NT2/D1 (cell line): ENCODE measurements at places on chromosomes 11 and 22.

DNA sequence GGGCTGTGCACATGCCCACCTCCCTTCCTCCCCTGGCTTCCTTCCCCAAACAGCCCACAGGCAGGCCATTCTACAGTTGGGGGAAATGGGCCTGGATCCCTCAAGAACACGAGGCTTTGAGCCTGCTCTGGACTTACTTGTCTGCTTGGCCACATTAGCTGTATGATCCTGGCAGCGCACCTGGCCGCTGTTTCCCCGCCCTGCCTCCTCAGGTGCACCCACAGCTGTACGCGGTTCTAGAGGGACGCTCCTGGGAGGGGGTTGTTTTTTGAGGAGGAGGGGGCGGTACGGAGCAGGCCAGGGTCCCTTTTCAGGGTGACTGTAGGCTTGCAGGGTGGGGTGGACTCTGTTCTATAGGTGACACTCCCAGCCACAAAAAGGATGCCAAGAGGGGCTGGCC is 11.5 kb upstream of the SUN2 start:
- DNase-seq = no peak

GRCh38 chr11:10487002-10487647 is 32.1 kb downstream of the AMPD3 start:
- no peak for DNase-seq

GRCh38 chr22:49322231-49322630 is 505.4 kb downstream of the BRD1 start:
- no peak for DNase-seq

DNA sequence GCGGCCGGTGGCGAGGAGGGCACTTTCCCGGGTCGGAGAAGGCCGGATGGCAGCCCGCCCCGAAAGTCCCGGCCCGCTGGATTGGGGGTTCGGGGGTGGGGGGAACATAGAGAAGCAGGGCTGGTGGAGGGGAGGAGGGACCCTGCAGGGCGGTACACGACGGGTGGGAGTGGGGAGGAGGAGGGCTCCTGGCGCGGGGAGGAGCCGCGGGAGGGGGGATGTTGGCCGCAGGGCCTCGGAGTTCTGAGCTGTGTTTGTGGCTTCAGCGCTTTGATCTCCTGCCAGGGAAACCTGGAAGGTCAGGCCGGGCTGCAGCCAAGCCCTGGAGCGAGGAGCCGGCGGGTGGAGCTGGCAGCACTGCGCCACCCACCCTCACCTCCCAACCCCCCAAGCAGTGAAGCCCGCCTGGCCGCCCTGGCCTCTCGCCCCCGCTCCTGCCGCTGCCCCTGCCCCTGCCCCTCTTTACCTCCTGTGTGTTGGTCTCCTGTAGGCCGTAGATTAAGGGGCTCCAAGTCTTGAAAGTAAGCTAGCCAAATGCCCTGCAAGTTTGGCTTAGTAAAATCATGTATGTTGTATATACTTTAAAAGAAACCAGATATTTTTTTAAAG is 30.9 kb downstream of the C22orf31 start:
- DNase-seq = peak; percentile 43

DNA sequence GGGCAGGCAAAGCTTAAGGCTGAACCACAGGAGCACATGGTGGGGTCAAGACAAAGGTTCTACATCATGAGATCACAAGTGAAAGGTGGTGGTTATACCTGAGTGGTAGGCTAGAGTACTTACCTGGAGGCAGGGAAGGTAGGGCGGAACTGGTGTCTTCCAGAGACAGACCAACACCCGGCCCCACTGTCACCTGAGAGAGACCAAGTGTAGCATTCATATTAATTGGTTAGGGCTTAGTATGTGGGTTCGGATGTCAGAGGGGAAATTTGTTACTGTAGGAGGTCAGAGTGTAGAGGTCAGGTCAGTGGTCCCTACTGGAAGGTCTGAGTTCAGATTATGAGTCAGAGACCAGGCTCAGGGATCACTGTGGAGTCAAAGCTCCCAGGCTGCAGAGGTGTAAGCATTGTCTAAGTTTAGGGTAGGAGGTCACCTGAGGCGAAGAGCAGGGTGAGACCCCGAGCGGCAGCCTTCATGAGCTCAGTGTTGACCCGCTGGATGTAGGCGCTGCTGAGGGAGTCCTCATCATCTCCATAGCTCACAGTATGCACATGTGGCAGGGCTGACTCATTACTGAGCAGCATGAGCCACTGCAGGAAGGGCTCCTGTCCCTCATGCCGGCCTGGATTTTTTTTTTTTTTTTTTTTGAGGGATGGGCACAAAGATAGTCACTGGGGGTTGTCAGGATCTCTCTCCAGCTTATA is 3.2 kb downstream of the TPP1 start:
- DNase-seq = no peak

DNA sequence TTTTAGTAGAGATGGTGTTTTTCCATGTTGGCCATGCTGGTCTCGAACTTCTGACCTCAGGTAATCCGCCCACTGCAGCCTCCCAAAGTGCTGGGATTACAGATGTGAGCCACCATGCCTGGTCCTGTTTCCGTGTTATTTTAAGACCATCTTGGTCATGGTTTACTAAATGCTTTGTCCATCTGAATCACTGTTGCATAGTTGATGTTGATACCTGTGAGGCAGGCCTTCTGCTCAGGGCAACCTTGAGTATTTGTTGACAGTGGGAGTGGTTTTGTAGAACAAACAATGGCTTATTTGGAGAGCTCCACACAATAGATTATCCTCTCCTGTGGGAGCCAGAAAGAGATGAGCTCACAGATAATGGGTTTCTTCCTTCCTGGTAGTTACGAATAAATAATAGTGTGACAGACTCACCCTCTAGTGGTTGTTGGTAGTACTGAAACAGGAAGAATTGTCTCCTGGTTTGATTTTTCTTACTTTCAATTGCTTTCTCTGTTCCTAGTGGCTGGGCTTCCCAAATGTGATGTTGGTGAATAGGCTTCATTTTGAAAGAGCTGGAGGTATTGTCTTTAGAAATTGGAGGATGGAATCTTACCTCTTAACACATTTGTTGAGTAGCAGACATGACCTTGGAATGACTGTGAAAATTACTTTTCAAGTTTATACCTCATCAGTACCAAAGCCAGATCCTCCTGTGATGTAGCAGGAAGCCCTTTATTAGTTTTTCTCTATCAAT is 39.0 kb downstream of the CTNND1 start:
- DNase-seq = peak; percentile 76

DNA sequence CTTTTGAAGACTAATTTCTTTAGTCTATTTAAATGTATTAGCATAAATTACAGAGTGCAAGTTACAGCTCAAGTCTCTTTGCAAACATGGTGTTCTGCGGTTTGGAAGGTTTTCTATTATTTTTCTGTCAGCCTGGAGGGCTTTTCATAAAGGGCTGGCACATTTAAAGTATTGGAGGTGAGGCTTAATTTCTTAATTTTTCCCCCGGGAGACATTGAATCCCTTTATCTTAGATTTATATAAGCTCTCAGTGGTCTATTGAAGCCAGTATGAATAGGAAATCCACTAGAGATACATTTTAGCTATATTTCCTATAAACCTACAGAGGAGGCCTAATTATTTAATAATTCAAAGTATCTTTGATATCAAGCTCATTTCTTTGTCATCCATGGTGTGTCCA is 102.7 kb upstream of the CLPB start:
- DNase-seq = no peak

DNA sequence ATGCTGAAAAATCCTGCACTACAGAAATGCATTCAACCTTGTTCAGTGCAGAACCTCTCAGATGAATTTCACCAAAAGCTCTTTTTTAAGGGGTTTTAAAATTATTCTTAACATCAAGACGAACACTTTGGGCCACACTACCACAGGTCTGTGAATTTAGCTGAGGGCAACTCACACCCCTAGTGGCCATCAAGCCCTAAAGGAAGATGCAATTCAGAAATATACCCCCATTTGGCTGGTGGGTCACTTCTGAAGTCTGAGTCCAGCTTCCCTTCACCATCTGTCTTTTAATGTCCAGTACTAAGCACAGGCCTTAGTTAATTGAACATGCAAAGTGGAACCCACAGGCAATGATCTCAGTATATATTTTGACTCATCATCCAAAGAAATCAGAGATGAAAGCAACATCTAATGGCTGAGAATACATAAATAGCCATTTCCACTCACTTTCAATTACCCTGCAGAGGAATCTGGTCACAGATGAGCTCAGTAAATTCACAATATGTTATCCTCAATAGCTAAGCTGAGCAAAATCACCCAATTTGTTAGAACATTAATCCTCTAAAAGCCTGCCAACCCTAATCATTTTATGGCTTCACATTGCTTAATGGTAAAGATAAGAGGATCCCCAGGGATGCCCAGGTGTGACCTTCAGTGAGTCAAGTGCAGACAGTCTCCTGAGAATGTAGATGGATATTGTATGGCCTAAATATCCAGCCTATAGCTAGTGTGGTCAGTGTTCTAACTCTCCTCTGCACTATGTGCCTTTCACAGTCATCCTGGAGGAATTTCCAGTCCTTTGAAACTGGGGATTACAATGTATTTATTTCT is 50.3 kb downstream of the FAM76B start:
- no peak for DNase-seq

DNA sequence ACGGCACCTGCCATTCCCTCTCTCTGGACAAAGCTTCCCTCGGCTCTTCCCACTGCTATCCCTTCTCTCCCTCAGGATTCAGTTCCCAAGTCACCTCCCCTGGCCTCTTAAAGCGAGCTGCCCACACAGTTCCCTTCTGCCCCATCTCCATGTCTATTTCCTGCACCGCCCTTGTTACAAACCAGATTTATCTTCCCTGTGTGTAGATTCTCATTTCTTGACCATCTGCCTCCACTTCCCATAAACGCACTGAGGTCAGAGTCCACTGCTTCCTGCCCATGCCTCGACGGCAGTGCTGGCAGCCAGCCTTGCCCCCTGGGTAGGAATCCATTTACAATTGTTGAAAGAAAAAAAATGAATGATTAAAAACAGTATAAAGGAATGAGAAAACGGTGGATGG is 11.6 kb upstream of the APOBEC3B start:
- no peak for DNase-seq

DNA sequence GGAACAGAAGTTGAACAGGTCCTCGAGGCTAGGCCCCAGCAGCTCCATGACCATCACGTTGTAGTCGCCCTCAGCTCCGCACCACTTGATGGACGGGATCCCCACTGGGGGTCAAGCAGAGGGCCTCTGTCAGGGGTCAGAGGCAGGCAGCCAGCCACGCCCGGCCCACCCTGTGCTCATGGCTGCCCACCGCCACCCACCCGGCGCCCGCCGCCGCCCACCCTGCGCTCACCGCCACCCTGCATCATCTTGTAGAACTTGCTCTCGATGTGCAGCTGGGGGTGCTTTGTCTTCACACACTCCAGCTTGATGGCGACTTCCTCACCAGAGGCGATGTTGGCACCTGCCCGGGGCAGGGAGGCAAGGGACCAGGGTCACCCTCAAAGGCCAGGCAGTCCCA is 14.3 kb downstream of the CSNK1E start:
- no peak for DNase-seq

DNA sequence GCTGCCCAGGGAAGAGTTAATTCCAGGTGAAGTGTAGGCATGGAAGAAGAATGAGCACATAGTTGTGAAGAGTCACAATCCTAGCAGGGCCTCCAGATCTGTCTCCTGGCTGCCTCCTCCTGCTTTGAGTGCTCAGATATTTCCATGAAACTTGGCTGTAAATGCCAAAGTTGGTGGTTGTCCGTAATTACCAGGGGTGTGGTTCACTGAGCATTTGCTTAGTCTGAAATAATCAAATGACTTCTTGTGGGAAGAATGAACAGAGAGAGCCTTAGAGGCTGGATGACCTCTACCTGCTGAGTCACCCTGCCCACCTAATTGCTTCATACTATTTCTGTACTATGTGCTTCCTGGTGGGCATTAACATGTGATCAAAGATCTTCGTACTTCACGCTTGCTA is 50.9 kb downstream of the APIP start:
- DNase-seq = no peak

DNA sequence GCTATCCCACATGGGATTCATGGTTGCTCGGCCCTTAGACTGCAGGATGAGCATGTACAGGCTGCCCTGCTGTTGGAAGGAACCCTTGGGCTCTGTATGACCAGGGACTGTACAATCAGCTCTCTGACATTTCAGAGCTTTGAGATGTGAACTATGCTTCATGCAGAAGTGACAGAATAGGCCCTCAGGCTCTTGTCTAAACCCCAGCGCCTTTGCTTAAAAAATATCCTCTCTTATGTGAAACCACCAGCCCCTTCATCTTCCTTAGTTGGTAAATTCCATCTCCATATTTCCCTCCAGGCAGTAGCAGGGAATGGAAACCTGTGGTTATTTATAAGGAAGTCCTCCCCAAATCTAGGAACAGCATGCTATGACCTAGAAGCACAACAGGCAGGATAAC is 78.9 kb upstream of the PLET1 start:
- DNase-seq = no peak

- no peak for DNase-seq
These were observed 1.0 kb downstream of the LMO1 start for GRCh38 chr11:8262552-8263108.

DNA sequence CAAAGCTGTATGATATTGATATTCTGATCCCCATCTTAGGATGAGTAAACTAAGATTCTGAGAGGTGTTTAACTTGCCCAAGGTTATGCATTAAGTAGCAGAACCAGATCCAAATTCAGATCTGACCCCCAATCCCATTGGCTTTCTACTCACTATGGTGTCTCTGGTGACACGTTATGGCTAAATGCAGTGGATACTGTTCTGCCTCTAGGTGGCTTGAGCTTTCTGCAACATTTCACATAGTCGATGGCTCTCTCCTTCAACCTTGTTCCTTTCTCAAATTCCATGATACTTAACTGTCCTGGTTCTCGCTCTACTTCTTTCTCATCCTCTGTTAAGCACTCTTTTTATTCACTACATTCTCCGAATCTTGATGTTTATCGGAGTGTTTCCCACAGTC is 9.4 kb downstream of the C11orf97 start:
- DNase-seq = no peak

GRCh38 chr11:23789938-23790371 is 706.9 kb upstream of the LUZP2 start:
- DNase-seq = no peak

DNA sequence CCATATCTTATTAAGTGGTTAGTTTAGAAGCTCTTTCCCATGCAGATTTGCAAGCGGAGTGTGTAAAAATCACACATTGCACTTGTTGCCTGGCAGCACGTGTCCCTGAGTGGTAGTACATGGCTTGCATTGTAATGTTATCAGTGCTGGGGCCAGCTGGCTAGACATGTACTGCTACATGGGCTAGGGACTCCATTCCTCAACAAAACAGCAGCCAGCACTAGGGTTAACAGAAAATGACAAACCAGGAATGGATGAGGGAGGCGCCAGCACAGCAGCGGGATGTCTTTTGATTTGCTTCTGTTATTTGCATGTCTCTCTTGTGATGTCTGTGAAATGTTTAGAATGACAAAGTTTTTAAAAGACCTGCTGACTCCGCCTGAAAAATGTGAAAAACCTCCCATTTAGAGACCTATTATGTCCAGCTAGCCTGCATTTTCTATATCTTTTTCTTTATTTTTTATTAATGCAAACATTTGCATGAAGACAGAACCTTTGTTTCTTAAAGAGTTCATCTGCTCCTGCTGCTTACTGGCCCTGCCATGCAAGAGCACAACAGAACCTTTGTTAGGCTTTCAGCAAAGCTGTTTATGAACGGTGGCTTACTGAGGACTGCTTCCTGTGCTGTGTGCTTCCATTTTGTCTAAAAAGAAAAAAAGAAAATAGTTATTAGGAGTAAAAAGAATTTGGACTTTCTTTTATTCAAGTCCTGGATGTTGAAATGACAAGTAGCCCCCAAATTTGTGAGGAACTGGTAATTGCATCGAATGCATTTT is 40.7 kb downstream of the CSTPP1 start:
- DNase-seq = peak; percentile 75
